ENCODE measurements at places on chromosomes 4 and X. TPM values are rescaled to one million over a fixed set of nuclear protein-coding genes. Genes with fewer than 3 reads are reported as not detected.

MID2 gene
- 13.1 TPM for total RNA-seq

DOK7 gene
- total RNA-seq = not detected

CRLF2 gene
- total RNA-seq = not detected

VCX3B gene
- not detected for total RNA-seq

PLXNB3 gene
- total RNA-seq = 1.3 TPM

ABLIM2 gene
- total RNA-seq = 0.14 TPM

LDB2 gene
- 44.7 TPM for total RNA-seq

C4orf36 gene
- total RNA-seq = 0.28 TPM

ZAR1 gene
- total RNA-seq = not detected

Measured in smooth muscle cell of bladder (primary cell).